Suprapubic skin (tissue), 4 donors: ENCODE measurements at places on chromosomes 5 and 9. TPM values are rescaled to one million over a fixed set of nuclear protein-coding genes. Genes with fewer than 3 reads are reported as not detected.

GRCh38 chr5:6704361-6704851, 8.8 kb upstream of the TENT4A start:
- H3K4me3 ChIP-seq = no peak overlapping the region
- H3K27ac ChIP-seq = peak overlapping the region; percentile 75
- peaks cover 25% of the 10 kb centered on the region for H3K4me1 ChIP-seq
- DNase-seq = no peak
- H3K27me3 ChIP-seq = no peaks in the 10 kb centered on the region

GRCh38 chr9:101047848-101048397, 19.4 kb downstream of the PLPPR1 start:
- no peaks in the 10 kb centered on the region for H3K36me3 ChIP-seq
- DNase-seq = no peak
- H3K27ac ChIP-seq = no peak overlapping the region
- no peaks in the 10 kb centered on the region for H3K27me3 ChIP-seq
- no peak overlapping the region for H3K4me3 ChIP-seq
- no peaks in the 10 kb centered on the region for H3K4me1 ChIP-seq

DNA sequence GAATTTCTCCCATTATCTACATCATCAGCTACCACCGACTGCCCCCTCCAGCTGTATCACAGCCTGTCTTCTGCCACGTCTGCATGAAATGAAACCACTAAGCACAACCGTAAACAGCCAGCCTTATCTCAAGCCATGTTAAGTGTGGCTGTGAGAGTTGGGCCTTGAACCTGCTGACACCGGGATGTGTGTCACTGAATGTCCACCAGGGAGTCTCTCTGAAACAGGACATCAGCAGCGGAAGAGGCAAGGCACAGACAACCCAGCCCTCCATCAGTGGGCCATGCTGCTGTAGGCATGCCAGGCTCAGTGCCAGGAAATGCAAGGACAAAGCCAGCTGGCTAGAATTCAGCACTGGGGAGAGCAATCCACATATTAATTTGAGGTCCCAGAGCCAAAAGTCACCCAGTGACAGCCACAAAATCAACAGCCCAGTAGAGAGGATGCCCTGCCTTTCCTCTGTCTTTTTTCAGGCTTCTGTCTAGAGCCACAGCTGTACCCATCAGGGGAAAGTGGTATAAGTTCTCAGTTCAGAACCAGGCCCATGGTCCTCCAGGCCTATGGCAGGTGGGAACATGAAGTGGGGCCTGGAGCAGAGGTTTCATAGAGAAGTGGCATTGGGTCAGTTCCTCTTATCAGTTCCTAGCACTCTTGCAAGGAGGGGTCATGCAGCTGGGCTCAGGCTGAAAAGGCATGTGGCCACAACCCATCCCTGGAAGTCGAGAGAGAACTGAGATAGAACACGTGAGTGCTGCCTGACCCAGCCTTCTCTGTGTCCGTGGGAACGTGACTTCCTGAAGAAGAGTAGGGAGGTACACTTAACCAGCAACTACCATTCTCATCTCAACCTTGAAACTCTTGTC, 199.4 kb downstream of the ESM1 start:
- H3K4me3 ChIP-seq = no peak overlapping the region
- no peaks in the 10 kb centered on the region for H3K36me3 ChIP-seq
- DNase-seq = no peak
- H3K4me1 ChIP-seq = peaks cover 12% of the 10 kb centered on the region
- no peaks in the 10 kb centered on the region for H3K27me3 ChIP-seq

- H3K4me1 ChIP-seq = peaks cover 47% of the 10 kb centered on the region
- H3K36me3 ChIP-seq = no peaks in the 10 kb centered on the region
- DNase-seq = no peak
- H3K27me3 ChIP-seq = peaks cover 100% of the 10 kb centered on the region
- H3K27ac ChIP-seq = no peak overlapping the region
- H3K4me3 ChIP-seq = no peak overlapping the region
These were observed 504 bp upstream of the OTP start for GRCh38 chr5:77638763-77639671.

DNA sequence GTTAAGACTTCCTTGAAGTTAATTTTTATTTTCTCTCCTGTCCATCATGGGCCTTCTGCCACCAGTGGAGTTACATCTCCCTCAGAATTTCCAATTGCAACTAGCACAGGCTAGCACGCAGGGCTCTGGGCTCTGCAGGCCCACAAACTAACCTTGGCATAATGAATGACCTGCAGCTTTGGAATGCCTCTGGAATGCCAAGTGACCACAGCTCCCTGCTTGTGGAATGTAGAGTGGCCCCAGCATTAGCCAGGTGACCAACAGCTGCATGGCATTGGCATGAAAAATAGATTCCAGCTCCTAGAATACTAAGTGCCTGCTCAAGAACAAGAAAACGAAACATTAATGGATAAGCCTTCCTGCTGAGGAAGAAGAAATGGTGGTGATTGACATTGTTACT, 726.1 kb downstream of the BRINP1 start:
- H3K4me1 ChIP-seq = no peaks in the 10 kb centered on the region
- no peak overlapping the region for H3K4me3 ChIP-seq
- no peak overlapping the region for H3K27ac ChIP-seq
- no peak for DNase-seq
- no peaks in the 10 kb centered on the region for H3K27me3 ChIP-seq

DNA sequence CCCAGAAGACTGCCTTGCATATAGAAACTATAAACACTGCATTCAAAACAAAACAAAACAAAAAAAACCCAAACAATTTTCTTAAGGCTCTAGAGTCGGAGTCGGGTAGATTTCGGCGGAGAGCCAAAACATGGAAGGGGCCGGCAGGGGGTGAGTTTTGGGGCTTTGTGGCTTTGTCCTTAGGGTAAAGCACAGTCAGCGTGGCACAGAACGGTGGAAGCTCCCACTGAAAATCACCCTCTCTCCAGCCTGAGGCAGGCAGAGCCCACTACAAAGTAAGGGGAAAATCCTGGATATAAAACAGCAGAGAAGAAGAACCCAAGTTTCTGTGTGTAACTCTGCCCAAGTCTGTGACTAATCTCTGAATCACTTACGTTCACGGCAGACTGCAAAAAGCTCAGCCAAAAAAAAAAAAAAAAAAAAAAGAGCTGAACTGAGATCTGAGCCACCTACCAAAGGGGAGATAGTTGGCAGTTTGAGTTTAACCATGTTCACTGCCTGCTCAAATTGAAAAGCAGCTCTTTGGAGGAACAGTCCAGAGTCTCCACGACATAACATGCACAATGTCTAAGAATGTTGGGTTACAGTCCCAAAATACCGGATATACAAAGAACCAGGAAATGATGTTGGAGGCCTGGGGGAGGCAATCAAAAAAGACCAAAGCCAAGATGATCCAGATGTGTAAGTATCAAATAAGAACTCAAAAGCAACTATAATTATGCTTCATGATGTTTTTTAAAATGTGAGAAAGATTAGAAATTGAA, 26.6 kb upstream of the OR2K2 start:
- H3K27ac ChIP-seq = peak overlapping the region; percentile 15
- H3K27me3 ChIP-seq = no peaks in the 10 kb centered on the region
- H3K36me3 ChIP-seq = peaks cover 5% of the 10 kb centered on the region

GRCh38 chr5:28779161-28779754, 1740.9 kb upstream of the CDH9 start:
- H3K27me3 ChIP-seq = no peaks in the 10 kb centered on the region
- H3K4me1 ChIP-seq = no peaks in the 10 kb centered on the region
- H3K36me3 ChIP-seq = no peaks in the 10 kb centered on the region
- no peak for DNase-seq
- no peak overlapping the region for H3K27ac ChIP-seq

DNA sequence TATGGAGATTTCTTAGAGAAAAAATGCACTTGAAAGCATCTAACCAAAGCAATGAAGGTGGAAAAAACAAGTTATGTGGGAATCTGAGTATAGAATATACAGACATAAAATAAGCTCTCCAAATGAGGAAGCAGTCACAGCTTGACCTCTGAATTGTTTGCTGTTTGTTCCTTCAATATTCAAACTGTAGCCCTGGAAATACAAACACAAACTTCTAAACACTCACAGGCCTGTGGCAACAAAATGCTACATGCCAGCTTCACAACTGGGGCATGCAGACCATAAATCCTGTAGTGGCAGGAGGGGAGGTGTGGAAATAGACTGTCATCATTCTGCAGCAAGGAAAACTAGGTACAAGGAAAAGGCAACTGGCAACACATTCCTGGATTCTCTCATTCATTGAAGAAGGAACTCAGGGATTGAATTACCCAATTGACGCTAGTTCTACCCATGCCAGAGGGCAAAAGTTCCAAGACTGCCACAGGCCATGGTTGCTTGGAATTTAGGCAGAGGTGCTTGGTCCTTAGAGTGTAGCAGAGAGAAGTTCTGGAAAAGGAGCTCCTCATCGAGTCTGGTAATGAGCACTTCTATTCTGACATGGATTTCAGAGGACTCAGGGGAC, 349.6 kb downstream of the PDE4D start:
- no peaks in the 10 kb centered on the region for H3K36me3 ChIP-seq
- no peak overlapping the region for H3K4me3 ChIP-seq
- H3K4me1 ChIP-seq = peaks cover 32% of the 10 kb centered on the region
- no peaks in the 10 kb centered on the region for H3K27me3 ChIP-seq
- no peak for DNase-seq
- H3K27ac ChIP-seq = peak overlapping the region; percentile 43

GRCh38 chr5:58775701-58776262, 192.9 kb downstream of the RAB3C start:
- H3K4me1 ChIP-seq = no peaks in the 10 kb centered on the region
- H3K4me3 ChIP-seq = no peak overlapping the region
- no peaks in the 10 kb centered on the region for H3K36me3 ChIP-seq
- H3K27me3 ChIP-seq = no peaks in the 10 kb centered on the region
- no peak overlapping the region for H3K27ac ChIP-seq

Gene ISL1
- total RNA-seq = 3.3 TPM
